ENCODE measurements at places on chromosomes 3 and 15. TPM values are rescaled to one million over a fixed set of nuclear protein-coding genes. Genes with fewer than 3 reads are reported as not detected.

GRCh38 chr3:72447059-72447946, 400.9 kb downstream of the SHQ1 start:
- peak; percentile 92 for DNase-seq

- DNase-seq = no peak
Observed at GRCh38 chr15:79570004-79570403, 137.9 kb downstream of the MINAR1 start.

- DNase-seq = no peak
Observed at GRCh38 chr15:37880009-37880834, 54.2 kb upstream of the TMCO5A start.

- no peak for DNase-seq
Observed at GRCh38 chr3:65777050-65777449, 261.7 kb downstream of the MAGI1 start.

DNA sequence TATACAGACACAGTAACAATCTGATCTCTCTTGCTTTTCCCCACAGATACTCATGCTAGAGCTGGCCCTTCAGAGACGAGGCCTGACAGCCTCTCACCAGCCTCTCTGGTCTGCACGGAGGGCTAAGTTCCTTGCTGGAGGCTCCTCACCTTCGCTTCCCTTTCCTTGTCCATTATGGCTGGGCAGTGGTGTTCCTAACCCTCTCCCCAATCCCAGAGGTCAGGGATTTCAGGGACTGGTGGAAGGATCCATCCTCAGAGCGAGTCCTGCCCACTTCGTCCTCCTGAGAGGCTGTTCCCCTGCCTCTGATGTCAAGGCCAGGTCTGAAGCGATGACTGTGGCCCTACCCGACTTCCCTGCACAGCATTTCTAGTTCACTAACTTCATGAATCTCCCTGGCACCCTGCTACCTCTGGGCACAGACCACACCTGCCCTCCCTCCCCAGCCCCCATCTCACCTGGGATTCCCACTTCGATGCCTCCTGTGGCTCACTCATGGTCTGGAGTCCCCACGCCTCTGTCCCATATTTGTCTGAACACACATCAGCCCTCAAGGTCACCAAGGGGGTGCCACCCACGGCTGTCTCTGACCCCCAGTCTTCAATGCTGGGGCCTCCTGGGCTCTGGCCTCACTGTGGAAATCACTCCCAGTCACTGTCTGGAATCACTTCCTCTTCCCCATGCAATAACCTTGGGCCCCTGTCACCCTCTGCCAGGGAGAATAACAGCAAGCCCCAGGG, 124.9 kb upstream of the PRR20G start:
- no peak for DNase-seq

DNA sequence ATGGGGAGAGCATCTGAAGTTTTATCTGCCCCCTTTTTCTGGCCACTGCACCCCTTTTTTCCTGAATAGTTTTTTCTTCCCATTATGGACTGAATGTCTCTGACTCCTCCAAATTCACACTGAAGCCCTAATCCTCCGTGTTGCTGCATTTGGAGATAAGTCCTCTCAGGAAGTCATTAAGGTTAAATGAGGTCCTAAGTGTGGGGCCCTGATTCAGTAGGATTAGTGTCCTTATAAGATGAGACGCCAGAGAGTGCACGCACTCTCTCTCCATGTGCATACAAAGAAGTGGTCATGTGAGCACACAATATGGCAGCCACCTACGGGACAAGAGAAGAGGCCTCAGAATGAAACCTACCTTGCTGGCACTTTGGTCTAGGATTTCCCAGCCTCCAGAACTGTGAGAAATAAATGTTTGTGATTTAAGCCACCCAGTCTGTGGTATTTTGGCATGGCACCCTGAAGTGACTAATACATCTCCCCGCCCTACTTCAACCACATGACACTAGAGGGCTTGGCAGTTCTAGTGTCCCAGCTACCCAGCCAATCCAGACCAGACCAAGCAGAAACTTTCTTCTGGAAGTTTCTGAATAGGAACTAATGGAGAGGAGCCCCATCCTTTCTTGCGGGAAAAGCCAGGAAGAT, 191.3 kb downstream of the PDE8A start:
- no peak for DNase-seq

UBA5 gene
- 42.2 TPM for total RNA-seq

CCDC13 gene
- 1.1 TPM for total RNA-seq

SLC25A36 gene
- total RNA-seq = 51.6 TPM

BSN gene
- 1.4 TPM for total RNA-seq

Data from heart right ventricle (tissue), 16 donors.